ENCODE measurements at places on chromosomes 2 and 18. TPM values are rescaled to one million over a fixed set of nuclear protein-coding genes. Genes with fewer than 3 reads are reported as not detected.

- no peaks in the 10 kb centered on the region for H3K4me1 ChIP-seq
- no peak for DNase-seq
- H3K4me3 ChIP-seq: no peak overlapping the region
- H3K27ac ChIP-seq: no peak overlapping the region
- H3K27me3 ChIP-seq: no peaks in the 10 kb centered on the region
Measured at GRCh38 chr2:155308367-155309009, 610.0 kb downstream of the KCNJ3 start.

NT5DC4 gene
- not detected for total RNA-seq

GRCh38 chr18:74390900-74391299 is 66.2 kb downstream of the DIPK1C start:
- peaks cover 17% of the 10 kb centered on the region for H3K4me1 ChIP-seq
- H3K36me3 ChIP-seq: no peaks in the 10 kb centered on the region
- no peak for DNase-seq
- H3K27me3 ChIP-seq: peaks cover 52% of the 10 kb centered on the region

DNA sequence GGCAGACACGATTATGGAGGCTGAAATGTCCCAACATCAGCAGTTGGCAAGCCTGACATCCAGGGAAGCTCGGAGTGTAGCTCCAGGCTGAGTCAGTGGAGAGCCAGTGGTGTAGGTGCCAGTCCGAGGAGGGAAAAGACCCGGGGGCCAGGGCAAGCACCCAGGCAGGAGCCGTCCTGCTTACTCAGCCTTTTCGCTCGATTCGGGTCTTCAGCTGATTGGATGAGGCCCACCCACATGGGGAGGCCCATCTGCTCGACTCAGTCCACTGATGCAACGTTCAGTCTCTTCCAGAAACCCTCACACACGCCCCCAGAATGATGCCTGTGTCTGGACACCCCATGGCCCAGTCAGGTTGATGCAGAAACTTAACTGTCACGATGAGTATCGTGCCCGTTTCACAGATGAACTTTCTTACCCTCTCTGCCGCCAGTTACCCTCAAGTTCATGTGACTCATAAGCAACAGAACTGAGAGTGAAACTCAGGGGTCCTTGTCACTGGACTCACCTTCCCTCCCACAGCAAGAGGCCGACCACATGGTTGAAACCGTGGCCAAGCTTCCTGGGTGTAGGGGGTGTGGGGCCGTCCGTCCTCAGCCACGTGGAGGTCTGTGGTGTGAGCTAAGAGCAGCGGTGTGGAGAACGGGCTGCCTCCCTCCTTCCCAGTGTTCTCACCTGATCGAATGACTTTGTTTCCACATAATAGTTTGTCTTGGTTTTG is 197.4 kb upstream of the HDAC4 start:
- no peaks in the 10 kb centered on the region for H3K36me3 ChIP-seq
- no peak overlapping the region for H3K4me3 ChIP-seq
- H3K27me3 ChIP-seq: no peaks in the 10 kb centered on the region
- no peak overlapping the region for H3K27ac ChIP-seq
- H3K4me1 ChIP-seq: peaks cover 6% of the 10 kb centered on the region

GRCh38 chr18:56515522-56515921 is 122.9 kb downstream of the TXNL1 start:
- H3K4me1 ChIP-seq: no peaks in the 10 kb centered on the region
- H3K27me3 ChIP-seq: no peaks in the 10 kb centered on the region
- no peak overlapping the region for H3K4me3 ChIP-seq
- no peak overlapping the region for H3K27ac ChIP-seq
- DNase-seq: no peak
- no peaks in the 10 kb centered on the region for H3K36me3 ChIP-seq
